Caco-2 (cell line): ENCODE measurements at places on chromosomes 5 and 9. TPM values are rescaled to one million over a fixed set of nuclear protein-coding genes. Genes with fewer than 3 reads are reported as not detected.

GRCh38 chr9:89078421-89078820, 87.2 kb downstream of the S1PR3 start:
- no peak overlapping the region for H3K27ac ChIP-seq
- H3K4me3 ChIP-seq = no peak overlapping the region
- no peaks in the 10 kb centered on the region for H3K36me3 ChIP-seq
- DNase-seq = no peak
- no peaks in the 10 kb centered on the region for H3K27me3 ChIP-seq

UCK1 gene
- total RNA-seq = 24.9 and 25.7 TPM in 2 replicates

- no peak for DNase-seq
- no peak overlapping the region for H3K27ac ChIP-seq
- H3K4me3 ChIP-seq = no peak overlapping the region
- no peaks in the 10 kb centered on the region for H3K36me3 ChIP-seq
- H3K4me1 ChIP-seq = no peaks in the 10 kb centered on the region
Observed at GRCh38 chr9:96027251-96028131, 152.0 kb downstream of the ERCC6L2 start.

- H3K4me1 ChIP-seq = no peaks in the 10 kb centered on the region
- DNase-seq = no peak
- no peaks in the 10 kb centered on the region for H3K27me3 ChIP-seq
- no peak overlapping the region for H3K27ac ChIP-seq
- H3K36me3 ChIP-seq = no peaks in the 10 kb centered on the region
- H3K4me3 ChIP-seq = no peak overlapping the region
Observed at GRCh38 chr5:53873235-53873634, 312.8 kb downstream of the NDUFS4 start.

DNA sequence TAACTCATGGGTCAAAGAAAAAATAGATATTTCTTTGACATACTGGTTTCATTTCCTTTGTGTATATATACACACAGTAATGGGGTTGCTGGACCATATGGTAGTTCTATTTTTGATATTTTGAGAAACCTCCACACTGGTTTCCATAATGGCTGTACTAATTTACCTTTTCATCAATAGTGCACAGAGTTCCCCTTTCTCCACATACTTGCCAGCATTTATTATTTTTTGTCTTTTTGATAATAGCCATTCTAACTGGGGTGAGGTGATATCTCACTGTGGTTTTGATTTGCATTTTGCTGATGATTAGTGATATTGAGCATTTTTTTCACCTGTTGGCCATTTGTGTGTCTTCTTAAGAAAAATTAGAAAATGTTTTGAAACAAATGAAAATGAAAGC, 78.4 kb upstream of the CKMT2 start:
- no peaks in the 10 kb centered on the region for H3K36me3 ChIP-seq
- H3K4me3 ChIP-seq = no peak overlapping the region
- no peaks in the 10 kb centered on the region for H3K27me3 ChIP-seq
- no peak overlapping the region for H3K27ac ChIP-seq
- DNase-seq = no peak
- no peaks in the 10 kb centered on the region for H3K4me1 ChIP-seq

ZNF484 gene
- total RNA-seq = 3.3 and 3.6 TPM in 2 replicates
